T1000 (cell line): ENCODE measurements at places on chromosomes 7 and 10.

GRCh38 chr7:150717814-150718420, 1.5 kb downstream of the GIMAP1 start:
- no peak for DNase-seq

- no peak for DNase-seq
Observed at GRCh38 chr7:81155654-81156373, 237.0 kb upstream of the SEMA3C start.

- no peak for DNase-seq
Observed at GRCh38 chr10:79360499-79361342, 13.5 kb downstream of the PPIF start.

DNA sequence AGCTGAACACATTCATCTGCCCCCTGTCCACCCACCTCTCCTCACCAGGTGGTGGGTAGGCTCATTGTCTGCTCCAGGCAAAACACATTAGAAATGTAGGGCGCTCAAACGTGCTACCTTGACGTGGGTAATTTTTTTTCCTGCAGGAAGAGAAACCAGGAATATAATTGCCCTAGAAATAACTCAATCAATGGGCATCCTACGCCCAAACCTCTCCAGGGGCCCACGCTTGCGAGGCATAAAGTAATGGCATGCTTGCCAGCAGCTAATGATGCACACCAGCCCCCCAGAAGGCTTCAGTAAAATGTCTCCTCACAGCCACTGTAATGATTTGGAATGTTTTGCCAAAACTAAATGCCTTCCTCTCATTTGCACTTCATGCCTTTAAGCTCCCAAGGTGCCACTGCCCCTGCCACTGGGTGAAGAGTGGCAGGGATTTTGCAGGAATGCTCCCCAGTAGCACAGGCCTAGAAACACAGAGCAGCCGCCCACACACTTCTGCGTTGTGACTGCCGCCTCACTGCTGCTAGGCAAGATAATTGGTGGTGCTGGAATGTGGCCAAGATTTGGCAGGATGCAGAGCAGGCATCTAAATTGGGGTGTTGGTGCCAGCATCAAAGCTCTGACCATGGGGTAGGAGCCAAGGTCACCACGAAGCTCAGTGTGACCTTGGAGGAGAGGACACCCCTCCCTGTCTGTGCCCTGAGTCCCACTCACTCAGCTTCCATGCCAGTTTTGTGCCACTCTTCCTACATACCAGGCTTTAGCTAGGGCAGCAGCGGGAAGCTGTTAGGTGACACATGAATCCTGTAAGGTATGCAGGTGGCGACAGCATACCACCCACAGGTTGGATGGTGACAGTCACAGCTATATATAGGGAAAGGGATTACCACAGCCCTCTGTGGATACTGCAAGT, 48.7 kb upstream of the PPP1R3C start:
- DNase-seq = no peak

DNA sequence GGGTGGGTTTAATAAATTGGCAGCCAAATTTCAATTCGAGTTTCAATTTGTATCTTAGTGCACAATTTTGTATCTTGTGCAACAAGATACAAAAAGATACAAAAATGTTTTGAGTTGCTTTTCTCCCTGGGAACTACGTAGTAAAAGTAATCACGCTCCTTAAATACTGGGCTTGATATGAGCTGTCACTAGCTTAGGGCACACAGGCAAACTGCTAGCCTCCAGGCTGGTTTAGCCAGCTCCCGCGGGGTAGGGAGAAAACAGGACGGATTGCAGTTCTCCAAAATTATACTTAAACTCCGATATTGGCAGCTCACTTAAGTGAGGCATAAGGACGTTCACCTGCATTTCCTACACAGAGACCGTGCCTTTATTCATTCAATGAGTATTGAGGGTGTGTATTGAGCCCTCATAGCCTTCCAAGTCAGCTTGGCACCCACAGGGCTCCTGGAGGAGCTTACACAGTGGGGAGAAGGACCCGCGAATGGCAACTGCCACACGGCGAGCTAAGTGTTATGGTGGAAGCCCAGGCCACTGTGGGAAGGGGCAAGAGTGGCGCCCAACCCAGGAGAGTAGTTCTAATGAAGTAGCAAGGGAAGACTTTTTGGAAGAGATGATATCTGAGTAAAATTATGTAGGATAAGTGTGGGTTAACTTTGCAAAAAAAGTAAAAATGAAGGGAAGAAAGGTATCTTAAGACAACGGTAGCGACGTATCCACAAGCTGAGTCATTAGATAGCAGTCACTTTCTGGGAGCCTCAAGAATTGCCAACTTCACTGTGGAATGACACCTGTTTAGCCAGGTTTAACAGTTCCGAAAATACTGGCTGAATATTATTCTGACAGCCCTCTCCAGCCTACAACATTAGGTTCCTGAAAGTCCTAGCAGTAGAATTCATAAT, 1.6 kb upstream of the EPC1 start:
- no peak for DNase-seq

- no peak for DNase-seq
Observed at GRCh38 chr10:59536167-59537014, 173.3 kb downstream of the SLC16A9 start.

DNA sequence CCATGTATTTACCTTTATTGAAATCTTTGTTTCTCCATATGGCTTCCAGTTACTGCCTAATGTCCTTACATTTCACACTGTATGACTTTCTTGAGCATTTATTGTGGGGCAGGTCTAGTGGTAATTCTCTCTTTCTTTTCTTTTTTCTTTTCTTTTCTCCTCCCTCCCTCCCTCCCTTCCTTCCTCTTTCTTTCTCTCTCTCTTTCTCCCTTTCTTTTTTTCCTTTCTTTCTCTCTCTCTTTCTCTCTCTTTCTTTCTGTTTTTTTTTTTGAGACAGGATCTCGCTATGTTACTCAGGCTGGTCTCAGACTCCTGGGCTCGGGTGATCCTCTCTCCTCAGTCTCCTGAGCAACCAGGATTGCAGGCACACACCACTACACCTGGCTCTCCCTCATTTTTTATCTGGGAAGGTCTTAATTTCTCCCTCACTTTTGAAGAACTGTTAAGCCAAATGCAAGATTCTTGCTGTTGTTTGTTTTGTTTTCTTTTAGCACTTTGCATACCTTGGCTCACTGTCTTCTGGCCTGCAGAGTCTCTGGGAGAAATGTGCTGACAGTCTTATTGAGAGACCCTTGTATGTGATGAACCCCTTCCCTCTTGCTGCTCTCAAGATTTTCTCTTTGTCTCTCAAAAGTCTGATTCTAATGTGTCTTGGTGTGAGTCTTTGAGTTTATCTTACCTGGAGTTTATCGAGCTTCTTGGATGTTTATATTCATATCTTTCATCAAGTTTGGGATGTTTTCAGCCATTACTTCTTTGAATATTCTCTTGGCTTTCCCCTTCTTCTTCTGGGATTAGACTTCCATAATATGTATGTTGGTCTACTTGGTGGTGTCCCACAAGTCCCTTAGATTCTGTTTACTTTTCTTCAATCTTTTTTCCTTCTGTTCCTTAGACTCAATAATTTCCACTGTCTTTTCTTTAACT, 79.0 kb upstream of the CCNY start:
- DNase-seq = no peak

GRCh38 chr10:101158459-101159058, 27.5 kb downstream of the TLX1 start:
- no peak for DNase-seq

GRCh38 chr7:92988051-92988450, 129.7 kb downstream of the SAMD9 start:
- no peak for DNase-seq

DNA sequence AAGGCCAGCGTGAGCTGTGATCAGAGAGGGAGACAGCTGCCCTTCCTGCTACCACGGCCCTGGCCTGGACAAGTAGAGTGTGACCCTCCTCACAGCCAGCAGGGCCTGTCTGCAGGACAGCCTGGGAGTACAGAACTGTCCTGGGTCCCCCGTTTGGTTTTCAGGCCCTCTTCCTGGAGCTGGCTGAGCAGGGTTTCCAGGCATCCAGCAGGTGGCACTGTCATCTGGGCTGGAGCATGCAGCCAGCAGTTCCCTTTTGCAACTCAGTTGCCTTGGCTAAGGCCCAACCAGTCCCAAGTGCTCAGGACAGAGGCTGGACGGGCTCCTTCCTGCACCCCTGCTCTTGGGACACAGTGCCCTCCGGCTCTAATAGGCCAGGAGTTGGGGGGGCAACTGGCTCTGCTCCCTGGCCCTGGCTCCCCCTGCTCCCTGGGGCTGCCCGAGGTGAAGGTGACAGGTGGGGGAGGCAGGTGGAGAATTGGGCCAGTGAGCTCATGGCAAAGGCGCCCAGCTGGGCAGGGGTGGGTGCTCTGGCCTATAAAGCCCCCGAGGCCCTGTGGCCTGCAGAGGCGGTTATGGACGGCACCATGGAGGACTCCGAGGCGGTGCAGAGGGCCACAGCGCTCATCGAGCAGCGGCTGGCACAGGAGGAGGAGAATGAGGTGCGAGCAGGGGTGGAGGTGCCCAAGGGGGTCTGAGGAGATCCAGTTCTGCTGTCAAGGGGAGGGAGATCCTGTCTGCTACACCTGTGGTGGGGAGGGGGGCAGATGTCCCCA, at the start of gene ANKRD2:
Gene ANKRD2 (plus strand): TSS at position 566 of the 776 bp plus-strand sequence. CDS start 10 bp downstream, at position 576.
- peak; percentile 66 for DNase-seq

GRCh38 chr10:83374741-83375140, 764.6 kb upstream of the GHITM start:
- no peak for DNase-seq

GRCh38 chr10:95181726-95182125, 12.3 kb upstream of the ACSM6 start:
- no peak for DNase-seq

GRCh38 chr7:150471886-150472285, 21.5 kb downstream of the GIMAP8 start:
- DNase-seq = no peak

DNA sequence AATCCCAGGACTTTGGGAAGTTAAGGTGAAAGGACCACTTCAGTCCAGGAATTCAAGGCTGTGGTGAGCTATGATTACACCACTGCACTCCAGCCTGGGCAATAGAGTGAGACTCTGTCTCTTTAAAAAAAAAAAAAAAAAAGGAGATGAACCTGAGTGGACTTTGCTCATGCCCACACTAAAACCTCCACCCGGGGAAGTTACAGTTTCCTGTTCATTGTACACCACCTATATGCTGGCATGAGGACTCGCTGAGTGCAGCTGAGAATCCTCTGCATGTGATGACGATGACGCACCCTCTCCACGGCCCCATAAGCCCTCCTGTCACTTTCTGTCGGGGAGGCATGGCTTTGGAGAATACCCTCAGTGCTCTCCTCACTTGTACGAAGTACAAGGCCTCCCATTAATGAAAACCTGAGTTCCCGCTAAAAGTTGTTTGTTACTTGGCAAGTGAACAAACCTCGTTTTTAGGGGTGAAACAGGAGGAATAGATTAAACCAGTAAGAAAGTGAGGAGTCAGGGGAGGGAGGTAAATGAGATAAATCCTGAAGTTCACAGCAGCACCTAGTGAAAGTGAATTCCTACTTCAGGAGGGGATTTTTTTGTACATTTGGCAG, 15.9 kb downstream of the TMEM176B start:
- DNase-seq = no peak

- no peak for DNase-seq
Observed at GRCh38 chr10:129627442-129627841, 160.4 kb downstream of the MGMT start.

- DNase-seq = no peak
Observed at GRCh38 chr7:71793251-71793650, 618.9 kb downstream of the CALN1 start.

DNA sequence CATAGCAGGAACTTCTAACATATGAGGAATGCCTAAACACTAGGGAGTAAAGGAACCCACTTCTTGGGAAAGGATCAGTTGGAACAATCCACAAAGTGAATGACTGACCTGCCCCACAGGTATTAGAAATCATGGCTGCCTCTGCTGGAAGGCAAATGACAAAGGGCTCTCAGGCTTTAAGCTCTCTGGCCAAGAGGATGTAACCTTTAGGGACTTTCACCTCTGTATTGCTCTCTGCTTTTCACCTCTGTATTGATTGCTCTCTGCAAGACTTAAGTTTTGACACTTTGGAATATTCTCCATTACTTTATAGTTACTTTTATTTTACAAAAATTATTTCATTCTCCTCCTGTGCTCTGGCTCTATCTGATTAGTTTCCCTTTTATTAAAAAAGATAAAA, 248.0 kb downstream of the LRRTM3 start:
- no peak for DNase-seq

DNA sequence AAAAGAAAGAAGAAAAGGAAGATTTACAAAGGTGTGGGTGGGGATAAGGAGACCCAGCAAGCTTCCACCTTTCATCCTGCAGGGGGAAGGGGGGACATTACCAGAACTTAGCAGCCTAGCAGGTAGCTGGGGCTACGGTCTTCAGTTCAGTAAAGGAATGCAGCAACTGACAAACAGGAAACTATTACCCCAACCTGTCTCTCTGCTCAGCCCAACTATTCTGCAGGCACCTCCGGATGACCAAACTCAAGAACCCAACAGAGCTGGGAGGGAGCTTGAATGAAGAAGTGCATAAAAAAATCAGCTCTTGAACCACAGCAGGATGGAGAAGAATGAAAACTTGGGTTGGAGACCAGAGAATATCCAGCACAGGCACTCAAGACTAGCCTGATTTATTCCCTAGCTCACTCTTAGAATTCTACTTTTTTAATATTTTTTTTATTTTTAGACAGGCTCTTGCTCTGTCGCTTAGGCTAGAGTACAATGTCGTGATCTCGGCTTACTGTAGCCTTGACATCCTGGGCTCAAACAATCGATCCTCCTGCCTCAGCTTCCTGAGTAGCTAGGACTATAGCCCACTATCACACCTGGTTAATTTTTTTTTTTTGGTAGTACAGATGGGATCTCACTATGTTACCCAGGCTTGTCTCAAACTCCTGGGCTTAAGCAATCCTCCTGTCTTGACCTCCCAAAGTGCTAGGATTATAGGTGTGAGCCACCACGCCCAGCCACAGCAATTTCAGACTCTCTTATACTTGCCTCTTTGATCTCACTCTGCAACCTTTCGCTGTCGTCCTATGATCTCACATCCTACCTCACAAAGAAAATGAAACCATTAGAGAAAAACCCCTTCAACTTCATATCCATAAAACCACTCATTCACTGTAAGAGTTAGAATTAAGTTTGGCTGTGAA, 18.5 kb upstream of the C10orf67 start:
- no peak for DNase-seq

DNA sequence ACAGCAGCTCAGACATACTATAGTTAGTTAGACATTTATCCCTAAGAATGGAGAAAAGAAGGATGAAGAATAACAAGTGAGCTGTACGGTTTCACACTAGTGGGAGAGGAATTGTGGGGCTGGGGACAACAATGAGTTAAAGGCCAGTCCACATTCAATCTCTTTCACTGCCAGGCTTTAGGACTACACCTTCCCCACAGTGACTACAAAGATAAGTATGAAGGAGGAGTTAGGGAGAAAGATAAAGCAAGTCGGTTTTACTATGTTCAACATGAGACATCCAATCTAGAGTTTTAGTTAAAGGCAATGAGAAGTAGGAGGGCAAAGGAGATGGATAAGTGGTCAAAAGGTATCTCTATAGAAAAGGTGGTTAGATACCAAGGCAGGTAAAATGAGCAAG, 16.3 kb downstream of the ARHGAP12 start:
- DNase-seq = no peak

GRCh38 chr7:44995555-44996493, 4.2 kb upstream of the CCM2 start:
- no peak for DNase-seq
